ENCODE measurements at places on chromosomes 7 and 10.

GRCh38 chr10:102758240-102758932, 14.6 kb downstream of the WBP1L start:
- no peak for DNase-seq

GRCh38 chr10:35382096-35382495, 45.8 kb downstream of the CCNY start:
- DNase-seq: no peak

DNA sequence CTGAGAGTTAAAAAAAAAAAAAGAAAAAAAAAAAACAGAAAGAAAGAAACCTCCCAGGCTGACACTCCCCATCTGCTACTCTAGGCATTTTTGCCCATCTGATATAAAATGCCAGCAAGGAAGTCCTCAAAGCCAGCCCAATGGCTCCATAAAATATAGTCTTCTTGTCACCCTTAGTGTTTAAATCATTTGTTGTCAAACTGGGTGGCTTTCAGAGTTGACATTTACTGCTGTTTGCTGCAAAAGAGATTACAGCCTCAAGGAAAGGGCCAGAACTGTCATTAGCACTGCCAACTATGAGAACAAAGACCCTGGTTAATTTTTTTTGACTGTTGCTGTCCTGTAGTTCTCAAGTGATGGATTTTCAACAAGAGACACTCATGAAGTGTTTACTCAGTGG, 86.5 kb downstream of the TRIL start:
- DNase-seq: no peak

GRCh38 chr10:31374146-31374696, 55.2 kb downstream of the ZEB1 start:
- DNase-seq: no peak
